ENCODE measurements at places on chromosomes 13 and 19. TPM values are rescaled to one million over a fixed set of nuclear protein-coding genes. Genes with fewer than 3 reads are reported as not detected.

NCAN gene
- not detected for total RNA-seq

ZNF221 gene
- total RNA-seq, result 10.6 TPM

MYO1F gene
- total RNA-seq, result 0.18 TPM

ADGRE1 gene
- total RNA-seq, result not detected

CDC42EP5 gene
- 7.2 TPM for total RNA-seq

SIGLEC9 gene
- total RNA-seq, result not detected

KLK2 gene
- not detected for total RNA-seq

MISP gene
- not detected for total RNA-seq

MTRF1 gene
- 9.7 TPM for total RNA-seq

NXNL1 gene
- total RNA-seq, result not detected

PPAN gene
- 30.3 TPM for total RNA-seq

ADGRE2 gene
- not detected for total RNA-seq

LGALS7 gene
- total RNA-seq, result not detected

ZNF534 gene
- total RNA-seq, result not detected

B3GNT8 gene
- total RNA-seq, result under 0.01 TPM

TRPM4 gene
- 1.9 TPM for total RNA-seq

LGALS4 gene
- total RNA-seq, result not detected

RHPN2 gene
- total RNA-seq, result 2.2 TPM

LINGO3 gene
- not detected for total RNA-seq

FLT3LG gene
- 0.90 TPM for total RNA-seq

ZNF526 gene
- total RNA-seq, result 13.6 TPM

FGF9 gene
- total RNA-seq, result under 0.01 TPM

Measured in IMR-90 (cell line).